HT-29 (cell line): ENCODE measurements at places on chromosomes 6 and 20. TPM values are rescaled to one million over a fixed set of nuclear protein-coding genes. Genes with fewer than 3 reads are reported as not detected.

DNA sequence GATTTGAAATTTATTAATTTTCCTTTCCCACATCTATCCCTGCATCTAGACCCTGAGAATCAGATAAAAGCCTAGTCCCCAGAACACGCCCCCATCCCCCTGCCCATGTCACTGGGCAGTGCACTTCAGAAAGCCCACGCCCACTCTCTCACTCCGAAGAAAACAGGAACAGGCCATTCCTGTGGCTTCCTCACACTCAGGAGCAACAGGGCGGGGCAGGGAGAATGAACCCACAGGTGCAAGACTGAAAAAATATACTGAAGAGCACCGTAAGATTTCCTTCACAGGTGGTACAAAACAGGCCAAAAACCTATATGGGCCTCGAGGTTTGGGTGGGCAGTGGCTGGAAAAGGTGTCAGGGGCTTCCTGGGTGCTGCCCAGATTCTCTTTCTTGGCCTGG, 3.4 kb downstream of the OXT start:
- no peak for DNase-seq

GRCh38 chr6:154757352-154758050, 24.3 kb downstream of the SCAF8 start:
- DNase-seq, result no peak

DNA sequence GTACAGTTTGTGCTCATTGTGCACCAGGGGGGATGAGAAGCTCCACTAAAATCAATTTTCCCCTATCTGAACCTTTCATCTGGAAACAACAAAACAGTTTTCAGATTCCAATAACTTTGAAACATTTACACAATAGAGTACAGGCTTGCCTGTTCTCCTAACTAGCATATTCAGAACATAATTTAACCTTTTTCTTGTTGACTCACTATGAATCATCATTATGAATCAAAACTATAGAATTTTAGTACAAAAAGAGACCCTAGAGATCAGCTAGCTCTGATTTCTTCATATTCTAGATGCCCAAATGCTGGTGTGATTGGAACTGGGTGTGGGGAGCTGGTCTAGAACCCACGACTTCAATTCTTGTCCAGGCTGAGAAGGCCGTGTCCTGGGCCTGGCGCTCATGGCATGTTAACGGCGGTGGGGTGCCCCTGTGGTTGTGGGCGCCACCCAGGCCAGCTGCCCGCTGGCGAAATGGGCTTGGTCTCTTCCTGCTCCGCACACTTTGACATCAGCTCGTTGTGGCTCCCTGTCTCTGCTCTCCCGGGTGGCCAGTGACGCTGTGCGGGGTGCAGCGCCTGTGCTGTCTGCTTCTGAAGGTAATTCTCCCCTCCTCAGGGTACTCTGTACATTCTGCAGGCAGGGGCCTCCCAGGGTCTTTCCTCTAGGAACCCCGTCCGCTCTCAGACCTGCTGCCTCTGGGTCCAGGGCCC, 29.9 kb upstream of the AGPAT4 start:
- DNase-seq, result no peak

- peak; percentile 100 for DNase-seq
Measured at GRCh38 chr20:41005361-41005729, 23.3 kb upstream of the TOP1 start.

- DNase-seq, result no peak
Measured at GRCh38 chr20:36052117-36052513, 83.7 kb downstream of the CNBD2 start.

The PI16 gene
- total RNA-seq, result 0.29 TPM in 1 of 2 replicates, not detected in the other

The LTV1 gene
- total RNA-seq, result 11.2 and 11.8 TPM in 2 replicates

- DNase-seq, result peak; percentile 36
Measured at GRCh38 chr6:28393912-28394662, 5.5 kb downstream of the ZSCAN12 start.

DNA sequence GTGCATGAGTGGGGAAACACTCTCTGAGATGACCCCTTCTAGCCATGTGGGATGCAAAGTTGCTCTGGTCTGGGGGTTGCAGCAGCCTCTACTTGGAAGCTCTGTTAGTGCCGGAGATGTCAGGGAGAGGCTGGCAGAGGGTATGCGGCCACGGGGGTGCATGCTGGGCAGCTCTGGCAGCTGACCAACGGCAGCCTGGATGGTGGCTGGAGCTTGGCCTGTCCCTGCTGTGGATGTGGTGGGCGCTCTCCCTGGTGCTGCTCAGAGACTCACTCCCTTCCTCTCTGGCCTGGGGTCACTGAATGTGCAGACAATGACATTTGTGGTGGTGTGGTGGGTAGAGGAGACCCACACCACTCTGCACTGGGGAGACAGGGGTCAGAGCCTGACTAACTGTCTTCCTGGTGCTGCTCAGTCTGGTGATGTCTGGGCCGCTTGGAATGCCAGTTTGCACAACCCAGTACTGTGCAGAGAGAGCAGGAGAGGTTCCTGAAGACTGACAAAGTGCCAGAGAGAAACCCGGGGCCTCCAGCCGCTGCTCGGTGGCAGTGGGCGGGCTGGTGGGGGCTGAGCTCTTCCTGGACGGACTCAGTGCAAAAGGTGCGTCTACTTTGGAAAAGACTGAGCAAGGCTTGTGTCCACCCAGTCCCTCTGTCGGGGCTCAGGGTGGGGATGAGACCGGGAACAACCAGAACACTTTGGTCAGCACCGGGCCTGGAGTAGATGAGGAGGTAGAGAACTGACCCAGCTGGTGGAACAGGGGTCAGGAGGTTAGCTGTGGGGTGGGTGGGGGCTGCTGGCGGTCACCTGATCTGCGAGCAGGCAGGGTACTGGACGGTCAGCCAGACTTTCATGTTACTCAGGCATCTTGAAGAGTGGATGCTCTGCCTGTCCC, 2.7 kb downstream of the MYT1 start:
- no peak for DNase-seq
